Spleen (tissue), 13 donors: ENCODE measurements at places on chromosomes 6 and 20. TPM values are rescaled to one million over a fixed set of nuclear protein-coding genes. Genes with fewer than 3 reads are reported as not detected.

GRCh38 chr6:34179106-34179720, 33.3 kb upstream of the GRM4 start:
- no peak for DNase-seq
- no peaks in the 10 kb centered on the region for H3K36me3 ChIP-seq
- H3K4me3 ChIP-seq: no peak overlapping the region
- H3K27me3 ChIP-seq: no peaks in the 10 kb centered on the region

Gene CD93
- total RNA-seq: 71.4 TPM

Gene DBNDD2
- 31.7 TPM for total RNA-seq

GRCh38 chr20:45114465-45115385, at the start of gene WFDC5:
TSS of gene WFDC5 (minus strand) at chr20:45115174. CDS start at chr20:45115083, 91 bp downstream.
- no peaks in the 10 kb centered on the region for H3K4me1 ChIP-seq
- H3K36me3 ChIP-seq: no peaks in the 10 kb centered on the region
- DNase-seq: no peak
- no peak within 1 kb of the TSS for H3K4me3 ChIP-seq
- H3K27me3 ChIP-seq: no peaks in the 10 kb centered on the region

Gene DEFB124
- total RNA-seq: not detected

DNA sequence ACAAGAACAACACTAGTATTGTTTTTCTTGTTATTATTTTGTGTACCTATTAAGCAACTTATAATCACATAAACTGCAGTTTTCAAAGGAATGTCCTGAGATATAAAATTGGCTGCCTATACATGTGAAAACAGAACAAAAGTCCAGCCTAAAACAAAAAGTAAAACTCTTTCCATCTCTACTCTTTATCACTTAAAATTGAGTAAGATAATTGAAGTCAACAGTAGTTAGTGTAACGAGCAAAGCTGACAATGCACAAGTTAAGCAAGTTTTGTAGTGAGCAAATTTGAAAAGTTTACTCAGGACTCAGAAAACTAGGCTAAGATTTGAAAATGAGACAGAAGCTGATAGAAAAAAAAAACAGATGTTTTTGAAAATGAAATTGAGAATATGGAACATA, 941.4 kb upstream of the MAN1A1 start:
- no peaks in the 10 kb centered on the region for H3K36me3 ChIP-seq
- H3K4me3 ChIP-seq: no peak overlapping the region
- no peak for DNase-seq

Gene PHF10
- total RNA-seq: 69.5 TPM

DNA sequence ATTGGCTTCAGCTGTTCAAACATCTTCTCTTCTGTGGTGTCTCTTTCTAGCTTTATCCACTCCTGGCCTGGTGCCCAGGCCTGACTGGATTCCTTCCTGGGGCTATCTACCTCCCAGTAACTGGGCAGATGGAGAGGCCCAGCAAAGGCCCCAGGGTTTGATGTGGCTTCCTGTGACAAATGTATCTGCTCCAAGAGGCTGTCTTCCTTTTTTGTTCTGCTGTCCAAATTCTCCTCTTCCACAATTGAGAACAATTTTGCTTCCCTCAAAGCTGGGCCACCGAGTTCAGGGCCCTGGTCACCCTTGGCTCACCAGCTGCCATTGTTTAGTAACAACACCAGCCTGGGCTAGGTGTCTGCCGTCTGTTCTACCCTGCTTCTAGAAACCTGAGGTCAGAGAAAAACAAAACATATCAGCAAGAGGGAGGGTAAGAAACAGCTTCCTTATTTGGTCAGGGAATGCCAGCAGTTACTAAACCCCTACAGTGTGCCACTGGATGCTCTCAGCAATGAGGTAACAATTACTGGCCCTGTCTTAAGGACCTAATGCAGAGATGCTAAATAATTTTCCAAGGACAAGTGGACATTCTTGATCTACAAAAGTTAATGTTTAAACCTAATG, 3.9 kb downstream of the ZFP57 start:
- no peaks in the 10 kb centered on the region for H3K36me3 ChIP-seq
- no peaks in the 10 kb centered on the region for H3K4me1 ChIP-seq
- DNase-seq: no peak
- H3K27ac ChIP-seq: no peak overlapping the region
- no peak overlapping the region for H3K4me3 ChIP-seq

Gene DSP
- total RNA-seq: 11.9 TPM

Gene RAB22A
- 19.7 TPM for total RNA-seq

Gene MRPS10
- 27.7 TPM for total RNA-seq

DNA sequence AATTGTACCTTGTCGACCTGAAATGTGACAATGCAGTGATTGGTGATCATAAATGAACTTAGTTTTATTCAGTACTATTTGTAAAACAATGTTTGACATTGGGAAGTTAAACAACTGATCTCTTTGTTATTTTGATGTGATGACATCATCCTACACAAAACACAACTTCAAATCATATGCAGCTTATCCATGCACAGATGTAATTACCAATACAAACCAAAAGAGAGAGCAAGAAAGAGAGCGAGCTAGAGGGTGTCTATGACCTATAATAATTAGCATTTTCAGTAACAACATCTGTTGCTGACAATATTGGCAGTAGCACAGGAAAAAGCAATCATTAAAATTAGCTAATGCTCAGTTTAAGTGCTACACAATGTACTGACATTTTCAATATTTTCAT, 320.9 kb downstream of the UTRN start:
- H3K4me3 ChIP-seq: no peak overlapping the region
- peaks cover 2% of the 10 kb centered on the region for H3K36me3 ChIP-seq
- no peaks in the 10 kb centered on the region for H3K27me3 ChIP-seq
- no peak for DNase-seq

- no peak overlapping the region for H3K27ac ChIP-seq
- H3K4me3 ChIP-seq: no peak overlapping the region
- H3K36me3 ChIP-seq: no peaks in the 10 kb centered on the region
- no peak for DNase-seq
- H3K4me1 ChIP-seq: no peaks in the 10 kb centered on the region
Observed at GRCh38 chr6:12371151-12371550, 81.0 kb downstream of the EDN1 start.

GRCh38 chr6:20711518-20711917, 177.3 kb downstream of the CDKAL1 start:
- no peaks in the 10 kb centered on the region for H3K4me1 ChIP-seq
- H3K27ac ChIP-seq: no peak overlapping the region
- no peaks in the 10 kb centered on the region for H3K36me3 ChIP-seq
- H3K4me3 ChIP-seq: no peak overlapping the region
- H3K27me3 ChIP-seq: no peaks in the 10 kb centered on the region

Gene STK35
- 15.9 TPM for total RNA-seq

- H3K27me3 ChIP-seq: no peaks in the 10 kb centered on the region
- no peaks in the 10 kb centered on the region for H3K4me1 ChIP-seq
- no peak for DNase-seq
- no peak overlapping the region for H3K4me3 ChIP-seq
Observed at GRCh38 chr6:14031516-14031915, 86.1 kb upstream of the CD83 start.

- H3K4me1 ChIP-seq: no peaks in the 10 kb centered on the region
- DNase-seq: no peak
- H3K27me3 ChIP-seq: no peaks in the 10 kb centered on the region
- no peak overlapping the region for H3K4me3 ChIP-seq
- H3K27ac ChIP-seq: no peak overlapping the region
- no peaks in the 10 kb centered on the region for H3K36me3 ChIP-seq
Observed at GRCh38 chr6:150514806-150515380, 84.8 kb upstream of the PLEKHG1 start.

- peak; percentile 84 for DNase-seq
- no peak overlapping the region for H3K4me3 ChIP-seq
- H3K27ac ChIP-seq: peak overlapping the region; percentile 29
- no peaks in the 10 kb centered on the region for H3K36me3 ChIP-seq
Observed at GRCh38 chr6:167565884-167566599, 241.2 kb downstream of the TTLL2 start.

GRCh38 chr6:57173056-57173885, 1.1 kb downstream of the BAG2 start:
- peak overlapping the region; percentile 64 for H3K4me3 ChIP-seq
- no peaks in the 10 kb centered on the region for H3K27me3 ChIP-seq
- H3K4me1 ChIP-seq: peaks cover 30% of the 10 kb centered on the region
- H3K36me3 ChIP-seq: no peaks in the 10 kb centered on the region
- DNase-seq: peak; percentile 79

- DNase-seq: no peak
- no peaks in the 10 kb centered on the region for H3K36me3 ChIP-seq
Observed at GRCh38 chr20:56592211-56592610, 36.9 kb upstream of the TFAP2C start.

- DNase-seq: peak; percentile 98
- no peaks in the 10 kb centered on the region for H3K27me3 ChIP-seq
- H3K4me1 ChIP-seq: peaks cover 28% of the 10 kb centered on the region
- H3K27ac ChIP-seq: peak within 1 kb of the TSS; percentile 97
Observed at GRCh38 chr6:169751242-169752073, at the start of the genes DYNLT2 and ERMARD. TSS of gene DYNLT2 (minus strand) at chr6:169751572. CDS start at chr6:169751458, 114 bp downstream. TSS of gene ERMARD (plus strand) at chr6:169751622. CDS start at chr6:169751658, 36 bp downstream.

GRCh38 chr6:167572106-167572505, 247.2 kb downstream of the TTLL2 start:
- no peak for DNase-seq
- H3K27ac ChIP-seq: peak overlapping the region; percentile 77
- peaks cover under 1% of the 10 kb centered on the region for H3K4me1 ChIP-seq
- no peak overlapping the region for H3K4me3 ChIP-seq
- no peaks in the 10 kb centered on the region for H3K36me3 ChIP-seq

- H3K36me3 ChIP-seq: no peaks in the 10 kb centered on the region
- H3K4me3 ChIP-seq: peak overlapping the region; percentile 51
- no peaks in the 10 kb centered on the region for H3K27me3 ChIP-seq
- peak; percentile 87 for DNase-seq
- peaks cover 47% of the 10 kb centered on the region for H3K4me1 ChIP-seq
Observed at GRCh38 chr6:27145731-27146455, 101.6 kb upstream of the PRSS16 start.

DNA sequence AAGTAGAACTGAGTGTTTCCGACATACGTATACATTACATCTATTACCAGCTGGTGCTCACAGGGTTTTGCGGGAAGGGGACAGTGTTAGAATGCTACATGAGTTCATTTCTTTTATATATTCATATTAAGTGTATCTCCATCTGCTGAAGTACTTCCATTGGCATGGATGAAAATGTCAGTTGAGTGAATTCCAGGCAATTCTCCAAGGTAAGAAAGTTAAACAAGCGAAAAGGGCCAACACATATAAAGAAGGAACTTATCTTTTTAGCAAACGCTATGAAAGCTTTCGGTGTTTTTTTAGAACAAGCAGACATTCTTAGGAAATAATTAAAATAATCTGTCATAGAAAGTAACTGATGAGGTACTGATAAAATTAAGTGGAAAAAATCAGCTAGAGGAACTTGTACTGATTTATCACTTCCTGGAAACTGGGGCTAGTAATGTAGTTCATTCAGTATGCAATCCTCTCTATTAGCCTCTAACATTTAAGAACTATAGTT, 34.6 kb downstream of the RNF146 start:
- no peak overlapping the region for H3K4me3 ChIP-seq
- no peaks in the 10 kb centered on the region for H3K36me3 ChIP-seq
- H3K27ac ChIP-seq: no peak overlapping the region
- H3K4me1 ChIP-seq: peaks cover 30% of the 10 kb centered on the region

GRCh38 chr6:105901583-105901982, 184.6 kb upstream of the PRDM1 start:
- no peak overlapping the region for H3K4me3 ChIP-seq
- H3K27me3 ChIP-seq: no peaks in the 10 kb centered on the region
- no peak for DNase-seq
- no peak overlapping the region for H3K27ac ChIP-seq
- H3K4me1 ChIP-seq: no peaks in the 10 kb centered on the region

GRCh38 chr6:167211881-167212712, 54.3 kb upstream of the GPR31 start:
- H3K27ac ChIP-seq: no peak overlapping the region
- DNase-seq: no peak
- no peak overlapping the region for H3K4me3 ChIP-seq
- H3K36me3 ChIP-seq: no peaks in the 10 kb centered on the region

Gene PRKN
- total RNA-seq: 5.6 TPM

Gene CTCFL
- 0.26 TPM for total RNA-seq

DNA sequence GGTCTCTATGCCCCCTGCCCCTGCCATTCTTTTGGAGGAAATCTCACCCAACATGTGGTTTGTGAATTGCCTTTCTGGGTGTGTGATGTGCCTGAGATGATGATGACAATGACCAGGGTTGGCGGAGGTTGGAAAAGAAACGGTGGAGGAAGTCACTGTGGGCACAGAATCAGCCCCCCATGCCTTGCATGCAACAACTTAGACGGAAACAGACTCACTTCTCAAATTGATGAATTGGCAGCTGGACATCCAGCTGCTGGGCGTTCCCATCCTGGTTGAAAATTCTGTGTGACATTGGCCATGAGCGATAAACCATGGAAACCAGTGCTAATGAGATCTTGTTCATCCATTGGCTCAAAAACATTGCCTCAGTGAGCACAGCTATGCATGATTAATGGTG, 95.8 kb upstream of the LY86 start:
- H3K4me3 ChIP-seq: no peak overlapping the region
- no peak overlapping the region for H3K27ac ChIP-seq
- no peaks in the 10 kb centered on the region for H3K27me3 ChIP-seq
- no peak for DNase-seq
- no peaks in the 10 kb centered on the region for H3K4me1 ChIP-seq

DNA sequence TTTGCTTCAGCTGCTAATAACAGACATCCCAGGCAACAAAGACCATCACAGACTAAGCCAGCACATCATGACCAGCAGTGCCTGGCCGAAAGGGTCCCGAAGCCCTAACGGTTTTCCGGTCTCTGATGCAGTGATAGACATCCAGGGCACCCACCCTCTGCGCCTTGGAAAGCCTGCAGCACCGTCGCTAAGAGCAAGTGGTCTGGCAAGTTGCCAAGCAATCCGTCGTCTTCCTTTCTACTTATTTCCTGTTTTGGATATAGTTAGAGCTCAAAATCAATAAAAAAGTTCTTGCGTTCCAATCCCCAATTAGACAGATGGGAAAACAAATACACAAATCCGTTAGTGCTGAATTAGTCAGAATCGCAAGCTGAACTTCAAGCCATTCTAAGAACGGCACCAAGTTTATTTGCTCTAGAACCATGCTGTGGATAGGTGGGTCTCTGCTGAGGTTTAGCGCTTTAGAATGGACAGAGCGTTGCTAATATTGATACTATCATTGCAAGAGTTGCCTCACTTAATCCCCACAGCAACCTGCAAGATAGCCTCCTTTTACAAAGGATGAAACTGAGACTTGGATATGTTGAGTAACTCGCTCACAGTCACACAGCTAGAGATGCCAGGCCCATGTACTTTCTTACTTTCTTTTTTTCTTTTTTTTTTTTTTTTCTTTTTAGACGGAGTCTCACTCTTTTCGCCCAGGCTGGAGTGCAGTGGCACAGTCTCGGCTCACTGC, 163.3 kb upstream of the SNX9 start:
- H3K27me3 ChIP-seq: no peaks in the 10 kb centered on the region

Gene FABP7
- total RNA-seq: not detected

- H3K27ac ChIP-seq: no peak overlapping the region
- no peak for DNase-seq
- H3K27me3 ChIP-seq: no peaks in the 10 kb centered on the region
- H3K36me3 ChIP-seq: peaks cover 7% of the 10 kb centered on the region
- no peaks in the 10 kb centered on the region for H3K4me1 ChIP-seq
- H3K4me3 ChIP-seq: no peak overlapping the region
Observed at GRCh38 chr6:107444277-107444676, 15.1 kb downstream of the PDSS2 start.
